ENCODE measurements at places on chromosomes 7 and 10.

GRCh38 chr10:46326066-46326465 lies 39.3 kb downstream of the ANTXRL start:
- H3K27ac ChIP-seq: no peak overlapping the region
- no peak for DNase-seq
- H3K4me3 ChIP-seq: no peak overlapping the region
- H3K27me3 ChIP-seq: peaks cover under 1% of the 10 kb centered on the region
- H3K4me1 ChIP-seq: peaks cover 6% of the 10 kb centered on the region
- no peaks in the 10 kb centered on the region for H3K36me3 ChIP-seq

DNA sequence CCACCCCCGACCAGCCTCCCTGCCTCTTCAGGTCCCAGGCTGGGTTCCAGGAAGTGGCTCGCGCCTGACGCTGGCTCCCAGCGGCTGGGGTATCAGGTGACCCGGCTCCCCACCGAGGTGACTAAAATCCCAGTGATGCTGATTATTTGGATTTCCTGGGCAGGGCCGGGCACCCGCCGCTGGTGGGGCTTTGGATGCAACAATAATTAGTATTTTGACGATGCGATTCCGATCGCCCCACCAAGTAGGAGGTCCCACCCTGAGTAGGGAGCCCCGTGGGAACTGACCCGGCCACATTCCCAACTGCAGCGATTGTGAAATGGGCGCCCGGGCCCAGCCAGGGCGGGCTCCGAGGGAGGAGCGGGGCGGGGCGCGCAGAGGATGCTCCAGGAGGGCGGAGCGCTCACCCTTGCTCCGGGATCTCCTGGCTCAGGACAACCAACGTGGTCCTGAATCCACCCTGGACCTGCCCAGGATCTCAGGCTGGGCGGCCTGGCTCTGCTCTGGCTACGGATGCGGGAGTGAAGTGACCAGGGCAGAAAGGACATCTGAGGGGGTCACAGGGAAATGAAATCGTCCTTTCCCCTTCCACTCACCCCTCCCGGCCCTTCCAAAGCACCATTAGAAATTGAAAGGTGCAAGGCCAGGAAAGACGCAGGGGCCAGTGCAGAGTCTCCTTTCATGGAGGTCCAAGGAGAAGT lies 32.6 kb downstream of the DUSP5 start:
- DNase-seq: peak; percentile 39
- peak overlapping the region; percentile 54 for H3K4me3 ChIP-seq
- peaks cover 27% of the 10 kb centered on the region for H3K27me3 ChIP-seq
- H3K4me1 ChIP-seq: peaks cover 2% of the 10 kb centered on the region
- H3K27ac ChIP-seq: no peak overlapping the region

DNA sequence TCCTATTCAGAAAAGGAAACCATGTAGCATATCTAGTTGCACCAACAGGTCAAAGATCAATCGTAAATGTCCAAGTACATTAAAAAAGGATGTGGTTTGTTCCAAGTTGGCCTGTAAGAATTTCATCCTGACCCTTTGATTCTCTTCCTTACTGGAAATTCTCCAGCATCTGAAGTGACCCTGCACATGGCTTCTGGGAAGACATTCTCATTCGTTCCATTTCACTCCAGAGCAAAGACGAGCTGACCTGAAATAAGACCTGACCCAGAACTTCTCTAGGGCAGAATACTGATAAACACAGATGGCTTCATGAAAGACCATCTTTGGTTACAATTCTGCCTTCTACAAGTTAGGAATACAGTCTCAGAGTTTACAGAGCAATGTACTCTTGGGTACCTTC lies 39.8 kb downstream of the ASB4 start:
- DNase-seq: no peak
- no peak overlapping the region for H3K4me3 ChIP-seq
- no peak overlapping the region for H3K27ac ChIP-seq
- H3K27me3 ChIP-seq: peaks cover 19% of the 10 kb centered on the region
- no peaks in the 10 kb centered on the region for H3K36me3 ChIP-seq

DNA sequence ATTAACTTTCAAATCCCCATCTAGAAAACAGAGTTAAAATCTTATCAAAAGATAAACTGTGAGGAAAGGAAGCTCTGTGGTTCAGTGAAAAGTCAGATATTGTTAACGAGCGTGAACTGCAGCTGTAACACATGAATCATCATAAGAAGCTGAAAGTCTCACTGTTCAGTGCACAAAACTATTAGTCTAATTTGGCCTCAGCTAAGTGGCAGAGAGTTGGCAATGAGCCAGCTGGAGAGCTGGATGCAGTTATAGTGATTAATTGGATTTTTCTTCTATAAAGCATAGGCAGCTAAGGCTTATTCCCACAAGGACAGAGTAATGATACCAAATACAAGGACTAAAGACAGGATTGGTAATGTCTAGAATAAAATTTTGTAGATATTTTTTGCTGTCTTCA lies 101.1 kb upstream of the ABCB5 start:
- H3K27me3 ChIP-seq: peaks cover 41% of the 10 kb centered on the region
- H3K36me3 ChIP-seq: no peaks in the 10 kb centered on the region
- no peak overlapping the region for H3K27ac ChIP-seq
- H3K4me3 ChIP-seq: no peak overlapping the region
- H3K4me1 ChIP-seq: peaks cover 18% of the 10 kb centered on the region
- peak; percentile 57 for DNase-seq

DNA sequence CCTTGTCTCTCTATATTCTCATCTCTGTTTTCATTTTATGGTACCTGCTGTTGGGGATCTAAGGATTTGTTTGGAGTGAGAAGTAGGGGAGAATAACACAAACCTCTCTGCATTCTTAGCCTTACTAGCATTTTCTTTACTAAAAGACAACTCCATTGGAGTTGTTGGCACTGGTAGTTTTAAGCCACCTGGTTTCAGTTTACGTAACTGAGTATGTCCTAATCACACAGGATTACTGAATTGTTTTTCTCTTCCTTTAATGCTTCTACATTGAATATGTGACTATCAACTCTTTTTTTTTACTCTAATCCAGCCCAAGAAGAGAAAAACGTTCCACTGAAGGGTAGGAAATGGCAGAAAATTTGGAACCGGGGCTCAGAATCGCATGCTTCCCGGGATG lies 30.0 kb upstream of the TRIL start:
- no peak for DNase-seq
- H3K36me3 ChIP-seq: no peaks in the 10 kb centered on the region
- H3K27me3 ChIP-seq: no peaks in the 10 kb centered on the region
- H3K4me1 ChIP-seq: peaks cover 45% of the 10 kb centered on the region

DNA sequence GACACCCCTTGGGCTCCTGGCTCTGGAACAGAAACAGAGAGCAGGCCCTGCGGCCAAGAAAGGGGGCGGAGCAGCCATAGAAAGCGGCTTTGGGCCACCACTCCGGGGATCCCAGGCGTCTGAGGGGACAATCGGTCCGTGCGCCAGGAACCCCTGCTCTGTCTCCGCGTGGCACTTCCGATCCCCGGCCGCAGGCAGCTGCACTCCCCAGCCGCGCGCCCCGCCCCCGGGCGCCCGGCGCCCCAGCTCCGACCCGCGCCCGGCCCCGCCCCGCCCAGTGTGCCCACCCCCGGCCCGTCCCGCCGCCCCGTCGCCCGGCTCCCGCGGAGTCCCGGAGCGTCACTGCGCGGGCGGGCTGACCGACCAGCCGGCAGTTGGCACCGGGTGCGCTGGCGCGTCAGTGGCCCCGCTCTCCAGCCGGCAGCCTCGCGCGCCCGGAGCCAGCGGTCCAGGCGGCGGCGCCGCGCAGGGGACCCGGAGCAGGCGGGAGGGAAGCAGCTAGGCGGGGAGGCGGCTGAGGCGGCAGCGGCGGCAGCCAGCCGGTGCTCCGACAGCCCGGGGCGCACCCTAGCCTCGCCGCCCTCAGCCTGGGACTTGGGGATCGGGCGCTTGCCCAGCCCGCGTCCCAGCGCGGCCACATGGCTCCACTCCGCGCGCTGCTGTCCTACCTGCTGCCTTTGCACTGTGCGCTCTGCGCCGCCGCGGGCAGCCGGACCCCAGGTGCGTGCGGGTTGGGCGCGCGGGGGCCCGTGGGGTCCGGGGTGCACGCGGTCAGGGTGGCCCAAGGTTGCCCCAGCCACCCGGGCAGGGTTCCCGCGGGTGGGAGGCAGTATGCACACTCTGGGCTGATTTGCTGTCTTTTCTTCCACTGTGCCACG lies at the start of gene ADAMTS14:
Gene ADAMTS14 (plus strand): TSS at position 342 of the 878 bp plus-strand sequence. CDS start 297 bp downstream, at position 639.
- peaks cover 66% of the 10 kb centered on the region for H3K27me3 ChIP-seq
- DNase-seq: no peak
- peak within 1 kb of the TSS; percentile 70 for H3K4me3 ChIP-seq
- no peaks in the 10 kb centered on the region for H3K36me3 ChIP-seq
- H3K27ac ChIP-seq: peak within 1 kb of the TSS; percentile 0

DNA sequence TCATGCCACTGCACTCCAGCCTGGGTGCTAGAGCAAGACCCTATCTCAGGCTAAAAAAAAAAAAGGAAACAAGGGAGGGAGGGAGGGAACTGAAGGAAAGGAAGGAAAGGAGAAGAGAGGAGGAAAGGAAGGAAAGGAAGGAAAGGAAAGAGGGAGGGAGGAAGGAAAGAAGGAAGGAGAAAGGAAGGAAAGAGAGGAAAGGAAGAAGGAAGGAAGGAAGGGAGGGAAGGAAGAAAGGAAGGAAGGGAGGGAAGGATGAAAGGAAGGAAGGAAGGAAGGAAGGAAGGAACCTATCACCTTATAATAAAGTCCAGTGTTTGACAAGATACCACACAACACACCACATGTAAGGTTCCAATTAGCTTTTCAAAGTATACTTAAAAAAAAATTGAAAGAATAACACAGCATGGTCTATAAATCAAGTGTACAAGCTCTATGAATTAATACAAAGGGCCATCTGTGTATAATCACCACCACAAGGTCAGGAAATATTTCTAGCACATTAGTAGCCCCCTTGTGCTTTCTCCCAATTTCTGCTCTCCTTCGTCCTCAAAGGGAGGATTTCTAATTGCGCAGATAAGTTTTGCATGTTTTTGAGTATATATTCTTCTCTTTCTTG lies 26.4 kb downstream of the RNF216 start:
- DNase-seq: no peak
- no peak overlapping the region for H3K27ac ChIP-seq
- peaks cover 20% of the 10 kb centered on the region for H3K4me1 ChIP-seq
- H3K36me3 ChIP-seq: peaks cover 16% of the 10 kb centered on the region

- H3K27me3 ChIP-seq: no peaks in the 10 kb centered on the region
- H3K4me3 ChIP-seq: no peak overlapping the region
- no peak for DNase-seq
- H3K4me1 ChIP-seq: peaks cover 16% of the 10 kb centered on the region
- peak overlapping the region; percentile 42 for H3K27ac ChIP-seq
Measured at GRCh38 chr7:41147606-41148485, 555.0 kb downstream of the INHBA start.

GRCh38 chr10:100579261-100580090 lies 43.7 kb downstream of the HIF1AN start:
- no peak overlapping the region for H3K27ac ChIP-seq
- no peaks in the 10 kb centered on the region for H3K4me1 ChIP-seq
- no peaks in the 10 kb centered on the region for H3K36me3 ChIP-seq
- DNase-seq: no peak

Measured in mesothelial cell of epicardium (in vitro differentiated cells).